Left ventricle myocardium superior (tissue), 1 donor: ENCODE measurements at places on chromosomes 13 and 19. TPM values are rescaled to one million over a fixed set of nuclear protein-coding genes. Genes with fewer than 3 reads are reported as not detected.

The DPF1 gene
- 0.40 TPM for total RNA-seq

The ZIM2 gene
- not detected for total RNA-seq

The SLC25A42 gene
- total RNA-seq: 29.5 TPM

The PLVAP gene
- total RNA-seq: 22.9 TPM

DNA sequence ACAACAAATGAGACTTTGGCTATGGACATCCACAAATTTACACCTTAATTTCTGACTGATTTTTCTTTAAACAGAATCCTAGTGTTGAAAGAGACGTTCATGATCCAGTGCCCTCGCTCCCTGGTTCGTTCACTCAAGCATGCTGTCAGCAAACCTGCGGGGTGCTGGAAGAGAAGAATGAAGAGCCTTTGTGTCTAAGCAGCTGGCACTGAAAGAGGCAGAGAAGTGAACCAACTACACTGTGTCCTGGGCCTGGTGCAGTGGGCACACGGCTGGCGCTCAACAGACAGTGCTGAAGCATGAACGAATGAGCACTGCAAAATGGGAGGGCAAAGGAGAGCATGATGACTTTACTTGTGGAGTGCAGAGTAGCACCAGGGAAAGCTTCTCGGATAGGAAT, 46.8 kb downstream of the MIPEP start:
- no peak for DNase-seq

GRCh38 chr13:29493796-29494195, 101.7 kb downstream of the SLC7A1 start:
- DNase-seq: no peak

GRCh38 chr13:20398459-20398858, 127.2 kb downstream of the CRYL1 start:
- no peak for DNase-seq

DNA sequence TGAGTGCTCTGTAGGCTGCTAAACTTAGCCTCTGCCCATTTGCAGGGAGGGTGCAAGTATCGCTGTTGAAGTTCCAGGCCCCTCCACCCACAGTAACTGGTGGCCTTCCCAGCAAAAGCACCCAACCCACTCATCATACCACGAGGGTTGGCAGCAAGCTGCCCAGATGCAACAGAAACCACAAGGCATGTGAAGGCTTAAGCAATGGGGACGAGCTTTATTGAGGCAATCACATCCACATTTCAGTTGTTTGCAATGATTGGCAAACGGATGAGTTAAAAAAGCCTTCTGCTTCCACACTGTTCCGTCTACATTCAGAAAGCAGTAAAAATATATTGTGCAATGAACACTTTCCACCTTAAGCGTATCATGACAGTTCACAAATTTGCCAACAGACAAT, 10.3 kb downstream of the GJB6 start:
- DNase-seq: no peak

DNA sequence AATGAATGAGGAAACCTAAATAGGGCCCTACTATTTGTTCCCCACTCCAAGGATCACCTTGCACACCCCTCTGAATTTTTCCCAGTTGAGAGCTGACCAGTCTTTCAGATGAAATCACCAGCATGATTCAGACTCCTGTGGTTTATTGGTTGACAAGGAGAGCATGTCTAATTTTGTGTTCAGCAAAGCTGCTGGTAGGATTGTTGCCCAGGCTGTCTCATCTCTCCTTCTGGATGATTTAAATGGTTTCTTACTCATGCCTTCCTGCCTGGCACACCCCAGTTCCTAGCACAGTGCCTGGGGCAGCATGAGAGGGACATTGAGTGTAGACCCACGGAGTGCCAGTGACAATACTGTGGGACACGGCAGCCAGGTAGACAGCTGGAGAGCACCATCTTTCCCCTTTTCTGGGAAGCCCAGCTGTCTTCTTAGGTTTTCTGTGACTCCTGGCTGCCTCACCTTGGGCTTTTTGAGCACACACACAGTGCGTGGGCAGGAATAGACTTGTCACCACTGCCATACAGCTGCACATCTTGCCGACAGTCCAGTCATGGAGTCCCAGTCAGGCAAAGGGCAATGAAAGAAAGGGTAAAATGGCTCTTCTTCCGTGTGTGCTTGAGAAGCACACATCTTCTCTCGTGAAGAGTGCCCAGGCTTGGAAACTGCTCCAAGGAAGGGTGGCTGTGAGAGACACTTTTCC, 12.3 kb downstream of the FGF9 start:
- no peak for DNase-seq

- DNase-seq: no peak
Observed at GRCh38 chr19:9065457-9066014, 21.3 kb upstream of the OR1M1 start.

DNA sequence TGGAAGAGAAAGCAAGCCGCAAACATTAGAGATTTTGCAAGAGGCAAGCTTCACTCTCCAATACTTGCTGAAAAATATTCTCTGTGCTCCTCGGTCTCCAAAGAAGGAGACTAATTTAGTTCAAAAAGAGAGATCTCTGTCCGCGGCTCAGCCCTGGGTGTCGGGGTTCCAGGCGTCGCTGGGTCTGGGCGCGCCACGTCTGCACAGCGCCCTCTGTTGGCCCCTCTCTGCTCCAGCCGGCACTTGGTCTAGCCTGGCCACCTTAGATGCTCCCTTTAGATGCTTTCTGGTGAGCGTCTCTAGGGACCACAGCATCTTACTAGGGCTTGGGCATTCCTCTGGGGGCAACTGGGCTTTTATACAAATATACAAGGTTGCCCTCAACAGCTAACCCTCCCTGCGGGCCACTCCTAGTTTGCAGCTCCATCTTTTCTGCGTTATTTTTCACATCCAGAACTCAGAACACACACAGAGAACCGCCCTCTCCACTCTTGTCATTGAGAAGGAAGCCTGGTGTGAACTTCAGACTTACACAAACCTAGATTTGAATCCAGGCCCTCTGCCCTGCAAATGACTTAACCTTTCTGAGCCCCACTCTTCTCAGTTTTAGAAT, 78.3 kb downstream of the CYSLTR2 start:
- peak; percentile 67 for DNase-seq

GRCh38 chr13:33994198-33994597, 176.2 kb downstream of the RFC3 start:
- no peak for DNase-seq

DNA sequence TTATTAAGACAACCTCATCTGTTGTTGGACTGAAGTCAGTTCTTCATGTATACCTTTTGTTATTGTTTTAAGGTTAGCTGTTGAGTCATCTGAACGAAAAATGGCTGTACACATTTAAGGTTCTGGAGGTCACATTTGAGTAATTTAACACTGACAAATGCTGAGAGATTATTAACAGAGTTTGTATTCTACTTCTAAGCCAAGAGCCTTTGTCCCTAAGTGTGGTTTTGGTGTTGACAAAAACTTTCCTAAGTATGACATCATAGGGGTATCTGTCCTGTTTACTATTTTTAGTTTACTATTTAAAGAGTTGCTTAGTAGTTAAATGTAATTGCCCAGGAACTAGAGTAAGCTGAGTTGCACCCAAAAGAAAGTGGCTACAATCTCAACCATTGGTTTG, 71.9 kb downstream of the CDK8 start:
- no peak for DNase-seq

DNA sequence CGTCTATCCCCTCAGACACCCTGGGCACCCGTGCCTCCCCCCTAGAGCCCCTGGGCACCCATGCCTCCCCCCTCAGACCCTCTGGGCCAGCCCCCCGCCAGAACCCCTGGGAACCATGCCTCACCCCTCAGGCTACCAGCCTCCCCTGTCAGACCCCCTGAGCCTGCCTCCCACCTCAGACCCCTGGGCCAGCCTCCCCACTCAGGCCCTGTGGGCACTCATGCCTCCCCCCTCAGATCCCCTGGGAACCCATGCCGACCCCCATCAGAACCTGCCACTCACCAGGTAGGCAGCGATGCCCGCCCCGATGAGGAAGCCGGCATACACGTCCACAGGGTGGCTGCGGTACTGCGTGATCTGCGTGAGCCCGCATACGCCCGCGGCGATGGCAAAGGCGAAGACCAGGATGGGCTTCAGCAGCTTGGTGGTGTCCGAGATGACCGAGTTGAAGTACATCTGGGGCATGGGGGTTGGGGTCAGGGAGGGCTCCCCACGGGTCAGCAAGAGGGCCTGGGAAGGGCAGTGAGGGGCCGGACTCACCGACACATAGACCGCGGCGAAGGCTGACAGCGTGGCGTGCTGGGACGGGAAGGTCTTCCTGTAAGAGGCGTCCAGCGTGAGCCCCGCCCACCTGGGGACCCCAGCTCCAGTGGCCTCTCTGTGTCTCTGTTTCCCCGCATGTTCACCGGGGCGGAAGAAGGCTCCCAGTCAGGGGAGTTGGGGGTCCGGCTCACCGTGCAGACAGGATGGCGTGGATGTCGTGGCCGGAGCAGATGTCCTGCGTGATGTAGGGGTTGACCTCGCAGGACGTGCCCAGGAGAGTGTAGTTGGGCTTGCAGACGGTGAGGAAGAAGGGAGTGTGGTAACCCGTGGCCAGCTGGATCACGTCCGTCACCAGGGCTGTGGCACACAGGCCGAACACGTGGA, 7.3 kb downstream of the PLPPR3 start:
- DNase-seq: no peak

GRCh38 chr13:33799950-33800592, 17.9 kb upstream of the RFC3 start:
- DNase-seq: no peak

- DNase-seq: peak; percentile 65
Observed at GRCh38 chr19:4064496-4065260, 2.0 kb downstream of the ZBTB7A start.

DNA sequence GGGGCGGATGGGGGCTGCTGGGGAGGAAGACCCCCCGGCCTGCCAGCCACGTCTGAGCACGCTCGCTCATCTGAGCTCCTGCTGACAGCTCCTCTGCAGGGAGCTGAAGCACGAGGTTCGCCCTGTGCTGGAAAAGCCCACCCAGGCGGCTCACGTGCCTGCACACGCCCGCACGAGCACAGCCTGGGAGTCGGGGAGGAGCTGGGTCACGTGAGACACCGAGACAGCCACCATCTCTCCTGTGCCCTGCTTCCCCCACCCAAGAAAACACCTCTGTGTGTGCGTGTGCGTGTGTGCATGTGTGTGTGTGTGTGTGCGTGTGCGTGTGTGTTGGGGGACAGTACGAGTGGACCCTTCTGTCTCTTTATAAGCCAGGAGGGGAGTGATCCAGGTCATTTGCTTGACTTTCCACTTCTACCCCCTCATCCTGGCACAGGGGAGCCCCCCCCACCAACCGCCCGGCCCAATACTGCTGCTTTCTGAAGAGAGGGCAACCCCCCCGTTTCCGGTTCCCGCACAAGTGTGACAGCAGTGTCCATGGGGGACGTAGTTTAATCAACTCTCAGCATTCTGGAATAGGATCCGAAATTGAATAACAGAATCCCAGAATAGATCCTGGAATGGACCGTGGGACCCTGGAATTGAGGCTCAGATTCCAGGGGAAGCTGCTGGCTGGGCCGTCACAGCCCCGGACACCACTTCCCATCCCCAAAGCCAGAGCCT, 42.5 kb downstream of the CELF5 start:
- DNase-seq: no peak

DNA sequence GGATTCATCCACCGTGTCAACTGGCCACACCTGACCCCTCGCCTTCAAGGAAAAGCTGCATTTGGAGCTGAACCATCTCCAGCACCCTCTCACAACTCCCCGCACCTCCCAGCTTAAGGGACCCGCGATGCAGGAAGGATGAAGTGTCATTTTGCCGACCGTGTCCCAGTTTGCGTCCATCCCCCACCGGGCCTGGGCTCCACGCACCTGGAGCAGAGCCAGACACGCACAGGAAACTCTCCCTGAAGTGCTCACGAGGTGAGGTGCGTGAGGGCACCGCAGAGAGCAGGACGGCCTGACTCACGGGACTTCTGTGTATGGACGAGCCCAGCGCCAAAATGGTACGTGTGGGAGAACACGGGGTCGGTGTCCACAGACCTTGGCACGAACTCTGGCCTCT, 7.2 kb downstream of the SHC2 start:
- no peak for DNase-seq

- DNase-seq: no peak
Observed at GRCh38 chr13:49210669-49211068, 9.5 kb upstream of the MLNR start.

DNA sequence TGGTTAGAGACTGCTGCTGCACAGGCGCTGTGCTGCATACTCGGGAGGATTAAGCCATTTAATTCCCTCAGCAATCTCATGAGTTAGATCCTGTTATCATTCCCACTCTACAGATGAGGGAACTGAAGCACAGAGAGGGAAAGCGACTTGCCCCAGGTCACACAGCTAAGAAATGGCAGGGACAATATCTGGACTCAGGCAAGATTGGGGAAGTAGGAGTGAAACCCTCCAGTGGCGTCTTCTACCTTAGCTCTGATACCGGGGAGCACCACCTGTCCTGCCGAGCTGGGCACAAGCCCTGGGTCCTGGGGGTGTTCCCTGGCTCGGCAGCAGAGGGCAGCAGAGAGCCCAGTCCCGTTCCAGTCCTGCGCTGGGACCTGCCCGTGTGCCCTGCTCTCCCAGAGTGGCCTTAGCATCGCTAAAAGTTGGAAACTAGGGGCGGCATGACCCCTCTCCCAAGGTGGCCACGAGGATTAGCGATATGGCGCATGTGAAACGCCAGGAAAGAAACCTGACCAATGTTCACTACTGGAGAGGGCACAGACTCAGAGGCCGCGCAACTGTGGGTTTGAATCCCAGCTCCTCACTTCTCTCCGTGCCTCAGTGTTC, 20.5 kb downstream of the CYTH2 start:
- DNase-seq: peak; percentile 87

- DNase-seq: no peak
Observed at GRCh38 chr13:78054157-78054556, 135.5 kb upstream of the EDNRB start.

- DNase-seq: no peak
Observed at GRCh38 chr13:79530270-79530669, 49.3 kb downstream of the NDFIP2 start.
